ENCODE measurements at places on chromosomes 2 and 18. TPM values are rescaled to one million over a fixed set of nuclear protein-coding genes. Genes with fewer than 3 reads are reported as not detected.
A peak's percentile ranks its signal among the peaks of the same experiment; 100 is the strongest.

The BMP10 gene
- total RNA-seq: not detected

The SRD5A2 gene
- not detected for total RNA-seq

- no peaks in the 10 kb centered on the region for H3K27me3 ChIP-seq
- H3K27ac ChIP-seq: peak overlapping the region; percentile 70
- H3K4me3 ChIP-seq: peak overlapping the region; percentile 72
- peaks cover 55% of the 10 kb centered on the region for H3K4me1 ChIP-seq
These were observed 181.6 kb downstream of the BCL2 start for GRCh38 chr18:63137999-63138435.

- peaks cover 39% of the 10 kb centered on the region for H3K27me3 ChIP-seq
- no peak for DNase-seq
- peak overlapping the region; percentile 73 for H3K4me3 ChIP-seq
- no peak overlapping the region for H3K27ac ChIP-seq
These were observed 2.1 kb upstream of the RNF152 start for GRCh38 chr18:61894751-61895524.

GRCh38 chr2:164974221-164974620, 18.9 kb upstream of the SLC38A11 start:
- no peak overlapping the region for H3K4me3 ChIP-seq
- H3K27ac ChIP-seq: no peak overlapping the region
- H3K4me1 ChIP-seq: peaks cover 5% of the 10 kb centered on the region
- no peaks in the 10 kb centered on the region for H3K27me3 ChIP-seq
- DNase-seq: no peak
- no peaks in the 10 kb centered on the region for H3K36me3 ChIP-seq

DNA sequence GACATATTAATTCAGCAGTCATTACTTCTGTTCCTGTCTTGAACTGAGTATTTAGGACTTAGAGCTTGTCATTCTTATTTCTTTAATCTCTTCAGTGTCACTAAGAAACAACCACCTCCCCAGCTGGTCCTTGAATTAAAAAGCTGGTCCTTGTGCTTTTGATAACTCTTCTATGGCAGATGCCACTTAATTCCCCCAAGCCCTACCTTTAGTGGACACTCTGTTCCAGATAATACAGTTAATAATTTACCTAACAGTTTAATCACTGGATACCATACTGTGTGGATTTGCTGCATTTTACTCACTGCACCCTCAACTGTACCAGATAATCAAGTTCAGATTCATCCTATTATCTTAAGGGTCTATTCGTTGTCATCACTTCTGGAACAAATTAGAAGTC, 73.1 kb downstream of the SKA1 start:
- DNase-seq: no peak
- no peaks in the 10 kb centered on the region for H3K36me3 ChIP-seq
